ENCODE measurements at places on chromosomes 1 and 21.
A peak's percentile ranks its signal among the peaks of the same experiment; 100 is the strongest.

DNA sequence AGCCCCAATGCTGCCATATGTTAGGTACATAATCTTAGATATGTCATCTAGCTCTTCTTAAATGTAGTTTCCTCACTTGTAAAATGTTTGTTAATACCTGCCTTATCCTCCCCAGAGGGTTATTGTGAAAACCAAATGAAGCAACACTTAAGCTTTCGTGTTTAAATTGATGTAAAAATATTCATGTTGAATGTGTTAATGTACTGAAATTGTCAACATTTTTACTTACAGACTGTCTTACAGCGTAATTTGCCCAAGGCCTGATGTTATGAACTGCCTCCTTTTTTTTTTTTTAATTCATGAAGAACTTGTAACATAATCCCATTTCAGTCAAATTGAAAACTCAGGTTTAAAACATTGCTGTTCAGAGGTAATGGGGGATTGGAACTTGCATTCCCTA, 25.6 kb upstream of the ENAH start:
- DNase-seq = no peak

- no peak for DNase-seq
Measured at GRCh38 chr1:60935599-60936110, 146.7 kb upstream of the NFIA start.

GRCh38 chr1:203169770-203170520, 5.7 kb downstream of the MYBPH start:
- DNase-seq = no peak

GRCh38 chr1:172449585-172450523, 6.0 kb upstream of the PIGC start:
- DNase-seq = peak; percentile 70

GRCh38 chr1:29176576-29176975, 5.1 kb downstream of the SRSF4 start:
- no peak for DNase-seq

DNA sequence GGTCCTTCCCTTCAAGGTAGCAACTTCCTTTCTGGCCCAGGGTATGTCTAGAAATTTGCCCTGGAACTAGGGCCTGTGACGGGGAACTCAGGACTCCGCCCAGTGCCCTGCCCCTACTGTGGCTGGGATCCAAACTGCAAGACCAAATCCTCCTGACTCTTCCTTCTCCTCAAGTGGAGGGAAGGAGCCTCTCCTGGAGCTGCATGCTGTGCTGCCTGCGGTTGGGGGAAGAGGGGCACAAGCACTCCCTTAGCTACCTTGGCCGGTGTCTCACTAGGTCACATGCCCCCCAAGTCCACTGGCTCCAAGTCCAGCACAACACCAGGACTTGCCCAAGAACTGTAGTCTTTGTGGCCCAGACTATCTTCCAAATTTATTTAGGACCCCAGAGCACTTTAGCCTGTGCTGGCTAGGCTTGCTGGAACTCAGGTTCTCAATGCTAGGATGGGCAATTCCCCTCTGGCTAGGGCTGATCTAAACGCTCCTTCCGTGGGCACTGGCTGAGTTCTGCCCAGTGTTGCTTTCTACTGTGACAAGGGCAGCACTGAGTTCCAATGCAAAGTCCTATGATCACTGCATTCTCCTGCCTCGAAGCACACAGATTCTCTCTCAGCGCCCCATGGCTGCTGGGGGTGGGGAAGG, 12.2 kb downstream of the ADSS2 start:
- no peak for DNase-seq

DNA sequence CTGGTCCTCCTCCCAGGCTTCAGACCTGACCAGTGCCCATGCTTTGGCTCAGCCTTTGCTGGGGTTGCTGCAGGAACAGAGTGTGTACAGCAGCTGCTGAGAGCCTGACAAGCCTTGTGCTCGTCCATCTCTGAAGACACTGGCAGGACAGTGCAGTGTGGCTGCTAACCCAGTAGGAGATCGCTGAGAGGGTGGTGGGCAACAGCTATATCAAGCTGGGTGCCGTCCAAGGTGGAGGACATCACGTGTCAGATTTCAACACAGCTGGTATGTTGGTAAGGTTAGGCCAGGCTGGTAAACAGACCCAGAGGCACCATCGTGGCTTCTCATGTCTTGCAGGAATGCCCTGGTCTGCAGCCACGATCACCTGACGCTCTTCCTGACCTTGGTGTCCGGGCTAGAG, 17.9 kb upstream of the SLC25A34 start:
- DNase-seq = no peak

GRCh38 chr21:45292399-45293219, 4.9 kb upstream of the POFUT2 start:
- peak; percentile 77 for DNase-seq

- DNase-seq = no peak
Measured at GRCh38 chr1:65378247-65378946, 42.1 kb upstream of the LEPR start.

- DNase-seq = no peak
Measured at GRCh38 chr21:44378646-44379514, 25.5 kb downstream of the TRPM2 start.

DNA sequence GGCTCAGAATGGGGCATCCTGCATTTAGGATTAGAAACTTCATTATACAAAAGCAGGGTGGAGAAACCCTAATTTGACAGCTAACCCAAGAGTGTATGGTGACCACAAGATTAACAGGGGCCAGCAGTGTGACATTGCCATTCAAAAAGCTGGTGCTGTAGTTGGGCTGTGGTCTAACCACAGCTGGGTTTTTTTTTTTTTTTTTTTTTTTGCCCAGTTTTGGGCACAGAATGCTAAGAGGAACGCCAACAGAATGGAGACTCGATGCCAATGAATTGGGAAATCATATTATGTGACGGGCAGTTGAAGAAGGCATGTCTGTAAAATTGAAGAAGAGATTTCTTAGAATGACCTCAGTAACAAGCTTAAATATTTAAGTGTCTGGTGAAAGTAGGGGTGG, 58.4 kb downstream of the NFIA start:
- no peak for DNase-seq

- no peak for DNase-seq
Measured at GRCh38 chr1:19423130-19423529, 62.2 kb downstream of the CAPZB start.

GRCh38 chr1:117540532-117540931, 65.3 kb upstream of the TENT5C start:
- no peak for DNase-seq

GRCh38 chr1:101217148-101217547, 19.7 kb upstream of the S1PR1 start:
- no peak for DNase-seq

Data from A549 (cell line).